Stimulated activated CD4-positive, alpha-beta T cell treated with anti-CD3 and anti-CD28 coated beads, Interleukin-1b, Interleukin-23, amount 100 ng/mL, for 24 hours (primary cell): ENCODE measurements at places on chromosomes 16 and 17.

GRCh38 chr17:17313350-17313991, 10.3 kb downstream of the NT5M start:
- DNase-seq: peak; percentile 49

GRCh38 chr16:83068686-83069085, 441.9 kb downstream of the CDH13 start:
- DNase-seq: no peak

DNA sequence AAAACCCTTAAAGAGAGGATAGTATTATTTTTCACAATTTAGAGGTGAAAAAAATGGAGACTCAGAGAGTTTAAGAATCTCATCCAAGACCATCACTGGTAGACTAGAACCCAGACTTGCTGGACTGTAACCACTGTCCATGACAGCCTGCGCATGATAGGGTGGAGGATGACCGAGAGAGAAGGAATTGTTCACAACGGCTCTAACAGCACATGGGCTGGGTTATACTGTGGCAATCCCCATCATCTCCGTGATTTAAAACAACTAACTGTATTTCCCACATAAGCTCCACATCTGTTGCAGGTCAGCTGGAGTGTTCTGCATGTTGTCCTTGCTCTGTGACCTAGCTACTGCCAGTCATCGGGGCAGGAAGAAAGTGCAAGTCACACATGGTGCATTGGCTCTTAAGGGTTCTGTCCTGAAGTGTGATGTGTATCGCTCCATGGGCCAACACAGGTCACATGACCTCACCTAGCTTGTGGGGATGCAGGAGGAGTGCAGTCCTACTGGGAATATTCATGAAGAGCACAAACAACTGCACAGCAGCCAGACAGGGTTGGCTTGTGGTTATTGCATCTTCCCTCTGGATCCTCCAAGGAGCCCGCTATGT, 131.2 kb upstream of the MPHOSPH6 start:
- no peak for DNase-seq

DNA sequence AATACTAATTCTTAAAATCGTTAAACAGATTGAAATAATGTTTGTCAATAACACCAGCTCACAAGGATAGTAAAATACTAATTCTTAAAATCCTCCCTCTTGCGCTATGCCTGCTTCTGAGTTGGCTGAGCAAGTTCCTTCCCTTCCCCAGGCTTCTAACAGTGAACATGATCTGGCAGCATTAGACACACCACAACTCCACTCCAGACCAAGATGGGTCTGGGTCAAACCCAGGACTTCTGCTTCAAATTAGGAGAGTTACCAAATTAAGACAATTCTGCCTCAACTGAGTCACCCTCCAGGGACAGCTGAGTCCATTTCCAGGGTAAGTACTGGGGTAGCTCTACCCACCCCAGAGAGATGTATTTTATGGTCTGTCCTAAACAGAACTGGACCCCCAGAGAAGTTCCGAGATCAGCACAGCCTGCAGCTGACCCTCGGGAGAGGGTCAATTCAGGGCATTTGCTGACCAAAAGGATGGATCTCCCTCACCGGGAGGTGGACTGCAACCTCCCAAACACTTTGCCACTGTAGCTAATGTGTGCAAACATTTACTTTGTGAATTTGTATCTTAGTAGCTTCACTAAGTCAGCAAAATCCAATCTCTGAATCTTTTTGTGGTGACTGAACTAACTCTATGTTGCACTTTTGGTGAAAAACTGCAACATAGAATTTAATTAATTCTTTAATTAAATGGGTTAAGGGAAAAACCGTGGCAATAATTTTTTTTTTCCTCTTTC, 48.8 kb downstream of the ADCY9 start:
- no peak for DNase-seq

- DNase-seq: no peak
Observed at GRCh38 chr17:36980280-36980761, 31.6 kb downstream of the AATF start.

DNA sequence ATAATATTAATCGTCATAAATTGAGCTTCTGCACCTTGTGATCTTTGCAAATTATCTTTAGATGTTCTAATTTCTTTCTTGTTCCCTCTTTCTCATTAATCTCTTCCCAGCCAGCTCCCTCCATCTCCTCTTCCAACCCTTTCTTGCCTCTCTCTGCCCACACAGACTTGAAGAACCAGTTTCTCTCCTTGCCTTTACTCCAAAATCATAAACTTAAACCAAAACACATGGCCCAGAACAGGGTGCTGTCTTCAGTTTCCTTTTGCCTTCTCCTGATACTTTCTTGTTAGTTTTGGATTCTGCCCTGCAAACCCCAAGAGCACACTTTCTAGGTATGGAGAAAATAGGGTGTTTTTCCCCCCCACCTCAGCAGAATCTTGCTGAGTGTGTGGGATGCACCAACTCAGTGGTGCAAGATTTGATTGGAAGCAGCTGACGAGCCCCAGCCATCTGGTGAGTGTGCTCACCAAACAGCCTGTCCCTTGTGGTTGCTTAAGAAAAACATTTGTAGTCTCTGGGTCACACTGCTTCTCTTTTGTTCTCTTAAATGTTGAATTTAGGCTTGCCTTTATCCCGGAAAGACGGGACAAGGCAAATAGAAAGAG, 175.8 kb upstream of the MAF start:
- DNase-seq: no peak

DNA sequence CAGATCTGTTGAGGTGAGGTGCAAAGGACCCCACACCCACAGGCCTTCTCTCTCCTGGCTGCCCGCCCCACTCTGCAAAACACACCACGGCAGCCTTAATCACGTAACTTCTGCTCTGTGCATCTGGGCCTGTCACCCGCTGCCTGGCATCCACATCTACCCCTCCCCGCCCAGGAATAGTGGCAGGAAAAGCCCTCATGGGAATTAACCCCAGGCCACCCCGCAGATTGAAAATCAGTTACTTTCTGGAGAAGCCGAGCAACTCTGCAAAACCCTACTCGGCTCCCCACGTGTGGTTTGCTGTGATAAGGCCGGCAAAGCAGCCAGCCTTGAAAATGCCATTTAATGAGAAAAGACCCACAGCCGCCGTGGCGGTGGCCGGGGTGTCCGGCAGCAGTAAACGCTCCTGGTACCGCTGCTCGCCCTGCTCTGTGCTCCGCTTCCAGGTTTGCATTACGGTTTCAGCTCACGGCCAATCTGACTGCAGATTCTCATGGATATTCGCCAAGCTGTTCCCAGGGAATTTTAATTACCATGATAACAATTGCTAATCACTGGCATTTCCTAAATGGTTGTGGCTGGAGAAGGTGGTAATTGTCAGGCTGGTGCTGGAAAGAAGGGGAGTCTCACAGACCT, 78.0 kb upstream of the DOC2B start:
- no peak for DNase-seq

DNA sequence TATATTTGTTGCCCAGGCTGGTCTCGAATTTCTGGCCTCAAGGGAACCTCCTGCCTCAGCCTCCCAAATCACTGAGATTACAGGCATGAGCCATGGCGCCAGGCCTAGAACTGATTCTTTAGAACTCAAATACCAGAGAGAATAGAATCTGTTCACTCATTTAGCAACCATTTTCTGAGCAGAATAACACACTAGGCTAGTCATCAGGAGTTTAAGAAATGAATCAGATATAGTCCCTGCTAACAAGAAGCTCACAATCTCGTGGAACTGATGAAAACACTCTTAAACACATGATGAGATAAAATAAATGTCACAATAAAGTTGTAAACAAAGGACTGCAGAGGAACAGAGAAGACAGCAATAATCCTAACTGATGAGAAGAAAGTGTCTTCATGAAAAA, 55.8 kb upstream of the ADCY9 start:
- DNase-seq: no peak

DNA sequence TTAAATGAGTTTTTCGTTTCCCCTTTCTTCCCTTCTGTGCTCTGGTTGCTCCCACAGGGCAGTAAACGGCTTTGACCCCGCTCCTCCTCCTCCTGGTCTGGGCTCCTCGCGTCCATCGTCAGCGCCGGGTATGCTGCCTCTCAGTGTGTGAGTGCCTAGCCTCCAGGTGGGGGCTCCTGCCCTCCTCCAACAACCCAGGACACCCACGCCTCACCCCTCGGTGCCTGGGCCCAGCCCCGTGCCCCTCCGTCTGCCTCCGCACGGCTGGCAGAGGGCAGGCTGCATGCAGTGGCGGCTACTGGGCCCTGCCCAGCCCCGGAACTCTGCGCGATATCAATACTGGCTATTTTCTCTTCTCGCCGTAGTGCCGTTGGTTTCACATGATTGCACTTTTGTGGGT, 31.2 kb downstream of the NDEL1 start:
- DNase-seq: no peak

GRCh38 chr17:37446027-37446426, 39.3 kb downstream of the TADA2A start:
- DNase-seq: no peak

GRCh38 chr16:17026600-17027242, 444.0 kb downstream of the XYLT1 start:
- DNase-seq: peak; percentile 8

- DNase-seq: no peak
Observed at GRCh38 chr17:50765454-50766221, 1.7 kb downstream of the ANKRD40CL start.

- DNase-seq: no peak
Observed at GRCh38 chr17:56297184-56297583, 143.9 kb downstream of the ANKFN1 start.

DNA sequence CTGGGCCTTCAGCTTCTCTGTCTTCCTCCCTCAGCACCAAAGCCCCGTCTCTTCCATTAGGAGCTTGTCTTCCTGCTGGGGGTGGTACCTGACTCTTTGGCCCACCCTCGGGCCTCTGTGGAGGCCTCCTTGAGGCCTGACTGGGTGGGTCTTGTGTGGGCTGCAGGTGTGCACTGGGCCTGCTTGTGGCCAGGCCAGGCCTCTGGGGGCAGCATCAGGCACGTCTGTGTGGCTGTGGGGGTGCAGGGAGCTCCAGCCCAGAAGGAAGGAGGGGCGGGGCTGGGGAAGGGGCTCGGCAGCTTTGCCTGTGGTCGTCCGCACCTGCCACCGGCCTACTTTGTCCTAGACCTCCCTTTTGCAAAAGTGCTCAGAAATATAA, 7.0 kb downstream of the PIGQ start:
- no peak for DNase-seq

GRCh38 chr17:28521311-28522085, 15.3 kb downstream of the FOXN1 start:
- no peak for DNase-seq

GRCh38 chr16:87190288-87191230, 126.6 kb downstream of the C16orf95 start:
- DNase-seq: no peak

- no peak for DNase-seq
Observed at GRCh38 chr16:12488371-12488770, 315.3 kb downstream of the CPPED1 start.

- no peak for DNase-seq
Observed at GRCh38 chr16:9372934-9373890, 281.8 kb downstream of the HAPSTR1 start.

DNA sequence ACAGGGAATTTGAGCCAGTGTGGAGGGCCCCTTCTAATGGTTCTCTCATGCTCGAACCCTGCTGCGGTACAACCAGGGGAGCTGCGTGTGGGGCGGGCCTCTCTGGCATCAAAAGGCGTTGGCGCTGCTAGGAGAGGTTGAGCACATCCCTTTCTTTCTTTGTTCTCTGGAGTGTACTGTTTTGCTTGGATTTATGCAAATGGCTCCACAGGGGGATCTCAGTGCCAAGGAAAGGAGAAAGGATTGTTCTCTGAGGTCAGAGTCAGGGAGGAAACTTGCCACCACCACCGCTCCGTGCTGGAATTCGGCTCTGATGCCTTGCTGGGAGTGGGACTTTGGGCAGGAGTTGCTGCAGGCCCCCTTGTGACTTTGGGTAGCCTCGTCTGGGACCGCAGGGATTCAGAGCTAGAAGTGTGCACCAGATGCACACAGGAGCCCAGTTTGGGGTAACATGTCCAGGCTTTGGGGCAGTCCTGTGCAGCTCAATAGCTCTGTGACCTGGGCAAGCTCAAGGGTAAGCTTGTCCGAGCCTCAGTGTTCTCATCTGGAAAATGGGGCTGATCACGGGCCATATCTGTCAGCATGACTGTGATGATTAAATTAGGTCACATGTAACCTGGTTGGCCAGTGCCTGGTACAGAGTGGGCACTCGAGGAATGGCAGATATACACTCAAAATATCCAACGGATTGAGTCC, 353.0 kb upstream of the EEF2KMT start:
- no peak for DNase-seq

- DNase-seq: no peak
Observed at GRCh38 chr16:24054741-24055491, 201.2 kb upstream of the CACNG3 start.

DNA sequence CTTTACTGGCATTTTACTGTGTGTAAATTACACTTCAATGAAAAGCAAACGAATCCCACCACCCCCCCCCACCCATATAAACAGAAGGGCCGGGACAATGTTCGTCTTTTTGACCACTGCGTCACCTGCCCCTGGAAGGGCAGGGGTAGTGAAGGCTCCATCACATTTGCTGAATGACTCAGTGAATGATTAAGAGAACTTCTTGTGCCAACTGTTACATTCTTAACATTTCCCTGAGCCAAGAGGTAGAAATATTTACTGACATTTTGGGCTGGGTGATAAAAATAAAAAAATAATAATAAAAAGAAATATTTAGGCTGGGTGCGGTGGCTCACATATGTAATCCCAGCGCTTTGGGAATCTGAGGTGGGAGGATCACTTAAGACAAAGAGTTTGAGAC, 24.1 kb downstream of the C16orf96 start:
- DNase-seq: no peak

DNA sequence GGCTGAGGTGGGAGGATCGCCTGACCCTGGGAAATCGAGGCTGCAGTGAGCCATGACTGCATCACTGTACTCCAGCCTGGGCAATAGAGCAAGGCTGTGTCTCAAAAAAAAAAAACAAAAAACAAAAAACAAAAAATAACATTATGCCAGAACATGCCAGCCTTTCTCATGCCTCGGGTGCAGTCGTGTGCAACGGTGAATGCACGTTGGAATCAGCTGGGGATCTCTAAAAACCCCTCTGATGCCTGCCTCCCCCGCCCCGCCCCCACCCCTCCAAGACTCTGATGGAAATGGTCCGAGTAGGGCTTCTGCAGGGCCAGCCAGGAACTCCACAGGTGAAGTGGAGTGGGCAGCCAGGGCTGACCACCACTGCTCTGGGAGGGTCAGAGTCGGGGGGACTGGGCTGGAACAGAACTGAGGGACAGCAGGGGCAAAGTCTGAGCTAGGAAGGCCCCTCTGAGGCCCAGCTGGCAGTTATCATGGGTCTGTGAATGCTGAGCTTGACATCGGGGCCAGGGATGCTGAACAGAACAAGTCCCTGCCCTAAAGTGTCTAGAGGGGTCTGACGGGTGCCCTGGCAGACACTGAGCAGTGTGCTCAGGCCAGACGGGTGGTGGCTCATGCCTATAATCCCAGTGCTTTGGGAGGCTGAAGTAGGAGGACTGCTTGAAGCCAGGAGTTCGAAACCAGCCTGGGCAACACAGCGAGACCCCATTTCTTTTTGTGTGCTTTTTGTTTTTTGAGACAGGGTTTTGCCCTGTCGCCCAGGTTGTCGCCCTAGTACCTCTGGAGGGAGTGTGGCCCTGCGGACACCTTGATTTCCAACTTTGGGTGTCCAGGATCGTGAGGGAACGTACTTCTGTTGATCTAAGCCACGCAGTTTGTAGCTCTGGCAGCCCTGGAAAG, 193.4 kb upstream of the GSE1 start:
- no peak for DNase-seq

GRCh38 chr16:21162661-21163151, 4.2 kb downstream of the LDAF1 start:
- no peak for DNase-seq

- no peak for DNase-seq
Observed at GRCh38 chr16:85056211-85056748, 28.7 kb downstream of the KIAA0513 start.

GRCh38 chr16:20624882-20625807, 49.0 kb upstream of the ACSM2B start:
- no peak for DNase-seq

- DNase-seq: no peak
Observed at GRCh38 chr17:11935734-11936406, 61.4 kb downstream of the ZNF18 start.
